Activated effector memory CD4-positive, alpha-beta T cell treated with anti-CD3 and anti-CD28 coated beads, Interleukin-2, amount 50 U/mL, for 16 hours (primary cell): ENCODE measurements at places on chromosomes 12 and 14.

GRCh38 chr14:106738075-106738474, 1211.7 kb downstream of the TMEM121 start:
- no peak for DNase-seq

DNA sequence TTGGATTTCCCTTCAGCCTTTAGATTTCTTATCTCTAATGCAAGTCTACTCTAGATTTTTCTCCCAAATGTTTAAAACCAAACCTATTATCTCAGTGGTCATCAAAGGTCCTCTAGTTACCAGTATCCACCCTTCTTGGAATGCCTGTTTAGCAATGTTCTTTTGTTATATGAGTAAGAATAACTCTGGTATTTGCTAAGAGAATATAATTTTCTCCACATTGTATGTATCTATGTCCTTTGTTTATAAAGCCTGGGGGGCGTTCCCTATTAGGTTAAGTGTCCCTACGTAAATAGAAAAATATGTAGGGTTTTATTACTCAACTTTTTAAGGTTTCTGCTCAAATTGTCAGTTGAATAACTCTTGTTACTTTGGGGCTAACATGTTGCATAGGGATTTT, 27.3 kb downstream of the PPM1A start:
- DNase-seq = no peak

- no peak for DNase-seq
These were observed 17.4 kb downstream of the ISCA2 start for GRCh38 chr14:74510959-74511409.

DNA sequence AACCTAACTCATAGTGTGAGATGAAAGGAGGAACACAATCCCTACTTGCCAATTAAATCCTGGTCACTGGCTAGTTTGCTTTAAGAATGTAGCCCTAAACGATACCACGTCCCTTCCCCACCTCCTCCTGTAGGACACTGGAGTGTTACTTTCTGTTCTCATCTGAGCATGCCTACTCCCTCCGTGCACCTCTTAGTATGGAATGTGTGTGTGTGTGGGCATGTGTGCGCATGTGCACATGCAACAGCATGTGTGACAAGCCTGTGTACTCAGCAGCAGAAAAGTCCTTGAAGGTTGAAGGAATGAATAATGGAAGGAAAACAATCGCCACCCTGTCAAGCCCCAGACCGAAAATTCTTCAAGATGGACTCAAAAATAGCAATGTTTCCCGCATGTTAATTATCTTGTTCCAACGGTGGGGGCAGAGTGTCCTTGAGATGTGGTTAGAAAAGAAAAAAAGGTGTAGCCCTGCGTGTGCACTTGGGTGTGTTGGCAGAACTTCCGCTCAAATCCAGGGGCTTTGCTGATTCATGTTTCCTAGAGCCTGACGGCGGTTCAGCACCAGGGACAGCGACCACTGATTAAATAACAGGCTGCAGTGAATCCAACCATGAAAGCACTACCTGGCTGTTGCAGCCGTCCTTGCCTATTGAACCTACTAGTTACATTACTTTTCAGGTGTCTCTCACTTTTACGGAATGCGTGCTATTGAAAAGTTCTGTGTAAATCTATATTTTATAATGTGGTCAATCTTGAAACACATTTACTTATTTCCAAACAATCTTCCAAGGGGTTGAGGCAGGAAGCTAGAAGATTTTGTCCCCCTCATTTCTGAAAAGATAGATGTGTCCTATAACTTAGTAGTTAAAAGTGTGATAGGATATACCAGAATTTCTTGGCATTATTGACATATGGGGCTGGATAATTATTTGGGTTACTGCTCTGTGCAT, 79.8 kb downstream of the SRRM4 start:
- no peak for DNase-seq

- DNase-seq = no peak
These were observed 76.8 kb downstream of the SAMD4A start for GRCh38 chr14:54643696-54644176.

DNA sequence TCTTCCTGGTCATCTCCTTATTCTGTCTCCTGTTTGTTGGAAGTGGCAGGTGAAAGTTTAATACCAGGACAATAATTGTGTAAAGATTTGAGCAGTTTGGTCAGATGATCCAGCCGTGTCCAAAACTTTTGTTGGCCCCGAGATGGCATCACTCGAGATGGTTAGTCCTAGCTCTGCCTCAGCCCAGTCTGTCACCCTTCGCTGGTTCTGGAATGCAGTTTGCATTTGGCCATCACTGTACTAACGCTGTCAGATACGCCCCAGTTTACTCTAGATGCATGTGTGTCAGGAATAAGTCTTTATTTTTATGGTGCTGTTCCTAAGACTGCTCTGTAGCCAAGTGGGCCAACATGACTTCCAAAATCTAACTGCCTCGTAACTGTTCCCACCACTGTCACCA, 79.6 kb downstream of the MOK start:
- no peak for DNase-seq

DNA sequence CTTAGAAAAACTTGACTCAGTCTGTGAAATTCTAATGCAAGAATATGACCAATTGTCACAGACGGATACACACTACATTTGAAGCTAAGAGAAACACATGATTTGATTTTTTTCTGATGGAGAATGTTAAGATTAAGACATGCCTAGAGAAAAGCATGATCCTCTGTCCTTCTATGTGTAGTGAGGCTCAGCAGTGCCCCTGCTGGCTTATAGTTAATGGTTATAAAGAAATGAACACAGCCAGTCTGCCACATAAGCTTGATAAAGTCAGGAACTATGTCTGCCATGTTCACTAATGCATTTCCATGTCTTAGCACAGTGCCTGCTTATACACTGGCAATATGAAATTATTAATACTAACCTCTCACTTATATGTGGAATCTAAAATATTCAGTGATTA, 168.1 kb upstream of the DAAM1 start:
- no peak for DNase-seq
